CD4-positive, alpha-beta T cell treated with Interleukin-2 at 100 ng/mL for 4 hours (primary cell): ENCODE measurements at places on chromosomes 4 and X.
A peak's percentile ranks its signal among the peaks of the same experiment; 100 is the strongest.

- no peak for DNase-seq
Measured at GRCh38 chrX:67648361-67648760, 104.5 kb downstream of the AR start.

DNA sequence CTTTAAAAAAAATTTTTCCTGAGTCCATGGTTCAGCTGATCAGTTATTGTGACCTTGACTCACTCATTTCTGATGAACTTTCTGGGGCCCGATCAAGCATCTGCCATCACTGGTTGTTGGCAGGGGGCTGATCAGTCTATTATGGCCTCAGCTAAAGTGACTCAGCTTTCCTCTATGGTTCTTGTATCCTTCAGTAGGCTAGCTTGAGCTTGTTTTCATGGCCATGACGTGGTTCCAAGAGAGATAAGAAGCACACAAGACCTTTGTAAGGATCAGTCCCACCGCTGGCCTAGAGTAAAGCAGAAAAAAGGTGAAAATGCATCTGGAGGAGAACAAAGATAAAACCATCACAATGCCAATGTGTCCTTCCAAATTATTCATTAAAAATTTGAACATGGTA, 29.8 kb upstream of the EPGN start:
- no peak for DNase-seq

- DNase-seq: no peak
Measured at GRCh38 chr4:128322986-128323385, 35.4 kb upstream of the PGRMC2 start.

- DNase-seq: no peak
Measured at GRCh38 chr4:185412412-185412811, 13.4 kb downstream of the UFSP2 start.

GRCh38 chr4:177574446-177574845, 132.2 kb upstream of the AGA start:
- no peak for DNase-seq

- DNase-seq: no peak
Measured at GRCh38 chrX:153379971-153380581, 21.1 kb downstream of the PNMA6E start.

GRCh38 chr4:47482326-47482725, 2.7 kb upstream of the ATP10D start:
- DNase-seq: peak; percentile 35

DNA sequence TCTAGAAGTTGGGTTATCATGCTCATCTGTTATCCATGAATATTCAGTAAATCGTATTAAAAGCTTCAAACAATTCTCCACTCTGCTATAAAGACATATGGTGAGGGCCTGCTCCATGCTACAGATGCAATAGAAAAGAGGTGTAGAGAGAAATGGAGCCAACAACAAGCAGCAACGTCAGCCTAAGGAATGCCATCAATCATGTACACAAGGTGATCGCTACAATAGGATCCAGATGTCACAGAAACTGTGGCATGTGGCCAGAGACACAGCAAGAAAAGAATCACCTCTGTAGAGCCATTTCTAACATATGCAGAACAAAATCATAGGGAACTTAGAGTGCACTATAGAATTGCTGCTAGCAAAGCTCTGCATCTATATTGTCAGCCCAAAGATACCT, 1188.1 kb downstream of the PCDH7 start:
- no peak for DNase-seq

DNA sequence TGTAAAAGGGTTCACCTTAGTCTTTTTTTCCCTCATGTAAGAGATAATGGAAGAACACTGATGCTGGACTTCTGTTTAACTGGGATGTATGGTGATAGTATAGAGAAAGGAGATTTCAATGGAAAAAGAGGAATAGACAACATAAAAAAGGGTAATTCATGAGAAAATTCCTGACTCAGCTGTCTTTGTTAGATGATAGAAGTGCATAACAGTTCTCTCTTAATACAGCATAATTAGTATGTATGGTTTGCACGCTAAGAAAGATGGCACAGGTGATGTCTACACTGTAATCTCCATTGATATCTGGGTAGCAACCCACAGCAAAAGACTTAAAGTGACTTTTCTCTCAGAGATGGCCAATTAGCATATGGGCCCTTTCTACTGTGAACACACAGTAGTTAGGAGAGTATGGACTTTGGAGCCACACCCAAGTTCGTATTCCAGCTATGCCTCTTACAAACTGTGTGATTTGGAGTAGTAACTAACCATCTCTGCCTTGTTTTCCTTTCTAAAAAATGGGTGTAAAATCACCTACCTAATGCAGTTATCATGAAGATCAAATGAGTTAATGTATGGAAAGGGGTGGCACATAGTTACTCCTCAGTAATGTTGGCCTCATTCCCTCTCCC, 149.3 kb downstream of the PDE5A start:
- DNase-seq: no peak

- DNase-seq: no peak
Measured at GRCh38 chr4:150543042-150543441, 38.9 kb upstream of the MAB21L2 start.

DNA sequence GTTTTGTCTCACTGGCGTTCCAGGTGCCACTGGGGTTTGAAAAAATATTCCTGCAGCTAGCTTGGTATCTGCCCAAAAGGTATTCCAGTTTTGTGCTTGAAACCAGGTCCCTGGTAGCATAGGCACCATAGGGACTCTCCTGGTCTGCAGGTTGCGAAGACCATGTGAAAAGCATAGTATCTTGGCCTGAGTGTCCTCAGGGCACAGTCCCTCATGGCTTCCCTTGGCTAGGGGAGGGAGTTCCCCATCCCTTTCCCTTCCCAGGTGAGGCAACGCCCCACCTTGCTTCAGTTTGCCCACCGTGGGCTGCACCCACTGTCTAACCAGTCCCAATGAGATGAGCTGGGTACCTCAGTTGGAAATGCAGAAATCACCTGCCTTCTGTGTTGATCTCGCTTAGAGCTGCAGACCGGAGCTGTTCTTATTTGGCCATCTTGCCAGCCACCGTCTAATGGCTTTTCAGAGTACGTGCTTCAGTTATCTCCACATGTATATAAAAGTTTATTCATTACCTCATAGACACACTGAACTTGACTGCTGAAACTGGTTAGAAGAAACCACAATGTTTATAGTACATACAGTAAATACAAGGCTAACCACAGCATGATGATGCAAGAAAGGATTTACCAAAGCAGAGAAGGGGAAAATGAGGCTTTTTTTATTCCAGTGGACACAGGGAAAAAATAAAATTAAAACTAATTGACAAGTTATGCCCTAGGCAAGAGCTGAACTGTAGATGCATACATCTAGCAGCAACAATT, 10.6 kb downstream of the PBDC1 start:
- no peak for DNase-seq

- no peak for DNase-seq
Measured at GRCh38 chrX:91079342-91080114, 355.1 kb upstream of the PABPC5 start.

GRCh38 chrX:19514791-19515614, at the start of gene MAP3K15:
TSS of gene MAP3K15 (minus strand) at chrX:19515508. CDS start at chrX:19515261, 247 bp downstream.
- DNase-seq: no peak

DNA sequence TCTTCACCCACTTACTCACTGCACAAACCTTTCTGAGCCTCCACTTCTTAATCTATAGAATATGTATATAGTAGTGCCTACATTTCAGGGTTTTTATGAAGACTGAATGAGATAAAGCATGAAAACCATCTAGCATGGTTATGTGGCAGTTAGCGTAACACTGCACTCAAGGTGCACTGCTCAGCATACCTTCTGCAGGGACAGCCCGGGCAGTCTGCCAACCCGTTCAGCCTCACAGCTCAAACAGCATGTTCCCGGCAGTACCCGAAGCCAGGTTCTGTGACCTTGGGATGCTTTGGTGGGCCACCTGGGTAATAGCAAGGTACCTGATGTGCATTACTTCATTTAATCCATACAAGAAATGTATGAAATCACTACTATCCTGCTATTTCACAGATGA, 81.4 kb downstream of the DOCK11 start:
- DNase-seq: no peak

GRCh38 chr4:33850371-33850902, 2393.9 kb downstream of the ARAP2 start:
- no peak for DNase-seq

GRCh38 chrX:97229318-97229717, 345.6 kb downstream of the RPA4 start:
- no peak for DNase-seq

DNA sequence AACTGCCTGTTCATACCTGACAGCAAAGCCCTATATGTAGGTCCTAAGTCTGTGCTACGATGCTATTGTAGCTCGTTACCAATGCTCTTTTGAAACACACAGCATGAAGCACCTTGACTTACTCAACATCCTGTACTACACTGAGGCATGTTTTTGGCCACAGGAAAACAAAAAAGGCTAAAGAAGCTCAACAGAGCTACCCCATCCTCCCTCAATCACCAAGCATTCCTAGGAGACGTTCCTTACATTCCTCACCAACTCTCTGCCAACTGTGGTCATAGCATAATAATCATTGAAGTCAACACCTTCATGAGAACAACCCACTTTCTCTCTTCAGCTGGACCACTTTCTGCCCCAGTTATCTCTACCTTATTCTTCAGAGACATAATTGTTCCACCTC, 73.7 kb upstream of the SLC25A43 start:
- DNase-seq: no peak

DNA sequence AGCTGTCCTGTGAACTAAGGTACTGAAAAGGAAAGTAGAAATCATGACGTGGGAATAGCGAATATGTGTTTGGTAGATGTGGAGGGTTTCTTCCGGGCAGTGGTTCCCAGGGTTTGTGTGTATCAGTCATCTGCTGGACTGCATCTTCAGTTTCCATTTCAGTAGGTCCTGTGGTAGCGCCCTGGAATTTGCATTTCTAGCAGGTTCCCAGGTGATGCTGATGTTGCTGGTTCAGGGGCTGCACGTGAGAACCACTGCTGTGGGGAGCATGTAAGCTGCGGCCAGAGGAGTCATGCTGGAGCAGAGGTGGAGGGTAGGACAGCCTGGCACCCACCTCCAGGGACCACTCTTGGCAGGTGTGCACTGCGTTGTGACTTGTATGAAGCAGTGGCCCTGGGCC, 47.1 kb downstream of the ARHGAP10 start:
- DNase-seq: no peak

DNA sequence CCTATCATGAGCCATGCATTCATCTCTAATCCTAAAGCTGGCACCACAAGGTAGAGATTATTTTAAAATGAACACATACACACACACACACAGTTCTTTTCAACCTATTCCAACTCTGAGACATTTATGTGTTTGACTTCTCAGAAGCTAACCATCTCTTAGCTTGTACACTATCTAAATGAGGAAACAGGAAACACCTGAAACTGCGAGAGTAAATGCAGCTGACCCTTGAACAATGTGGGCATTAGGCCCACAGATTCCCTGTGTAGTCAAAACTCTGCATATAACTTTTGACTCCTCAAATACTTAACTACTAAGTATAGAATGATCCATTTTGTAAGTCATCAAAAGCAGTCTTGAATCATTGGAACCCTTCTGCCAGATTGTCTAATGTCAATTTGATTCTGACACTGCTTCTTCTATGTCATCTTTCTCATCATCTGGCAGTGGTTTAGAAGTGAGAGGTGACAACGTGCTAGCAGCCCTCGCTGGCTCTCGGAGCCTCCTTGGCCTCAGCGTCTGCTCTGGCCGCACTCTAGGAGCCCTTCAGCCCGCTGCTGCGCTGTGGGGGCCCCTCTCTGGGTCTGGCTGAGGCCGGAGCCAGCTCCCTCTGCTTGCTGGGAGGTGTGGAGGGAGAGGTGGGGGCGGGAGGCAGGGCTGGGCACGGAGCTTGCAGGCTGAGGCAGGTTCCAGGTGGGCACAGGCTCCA, 21.4 kb upstream of the IL15 start:
- DNase-seq: no peak
